ENCODE measurements at places on chromosomes 2 and 18. TPM values are rescaled to one million over a fixed set of nuclear protein-coding genes. Genes with fewer than 3 reads are reported as not detected.

Gene RNF152
- polyA plus RNA-seq, result 0.26 TPM

Gene MTLN
- polyA plus RNA-seq, result 140 TPM

Gene REG1B
- 0.57 TPM for polyA plus RNA-seq

Gene CTLA4
- 1.4 TPM for polyA plus RNA-seq

Gene CXCR4
- polyA plus RNA-seq, result 286 TPM

Gene TET3
- polyA plus RNA-seq, result 1.6 TPM

Gene MREG
- 4.5 TPM for polyA plus RNA-seq

Gene NT5DC4
- polyA plus RNA-seq, result 0.47 TPM

Gene EVX2
- not detected for polyA plus RNA-seq

Gene CCNT2
- 11.7 TPM for polyA plus RNA-seq

Gene ALLC
- polyA plus RNA-seq, result not detected

Gene RNF125
- polyA plus RNA-seq, result 2.8 TPM

Gene MSH2
- 7.1 TPM for polyA plus RNA-seq

Gene KLHL41
- 0.72 TPM for polyA plus RNA-seq

Gene SIX2
- not detected for polyA plus RNA-seq

Gene ABCG5
- polyA plus RNA-seq, result not detected

Gene CFC1
- polyA plus RNA-seq, result 0.11 TPM

Gene ANKRD30BL
- 0.18 TPM for polyA plus RNA-seq

Gene ICOS
- polyA plus RNA-seq, result 3.5 TPM

Gene C2orf80
- not detected for polyA plus RNA-seq

Gene SRD5A2
- 0.06 TPM for polyA plus RNA-seq

Gene CDH2
- polyA plus RNA-seq, result 1.5 TPM

Gene MAP2
- 0.48 TPM for polyA plus RNA-seq
